Osteocyte (in vitro differentiated cells): ENCODE measurements at places on chromosomes 11 and 22. TPM values are rescaled to one million over a fixed set of nuclear protein-coding genes. Genes with fewer than 3 reads are reported as not detected.

OR8G1 gene
- not detected in 2 replicates for total RNA-seq

TH gene
- 0.75 and 0.89 TPM in 2 replicates for total RNA-seq

GPHA2 gene
- total RNA-seq = not detected in 2 replicates

ADORA2A gene
- 1.6 and 3.5 TPM in 2 replicates for total RNA-seq

TRIM5 gene
- total RNA-seq = 41.7 and 47.3 TPM in 2 replicates

VPREB3 gene
- total RNA-seq = not detected in 2 replicates

CARD18 gene
- total RNA-seq = not detected in 2 replicates

- no peak overlapping the region for H3K4me3 ChIP-seq
- no peaks in the 10 kb centered on the region for H3K27me3 ChIP-seq
- no peak overlapping the region for H3K27ac ChIP-seq
- no peak for DNase-seq
- H3K4me1 ChIP-seq = peaks cover 11% of the 10 kb centered on the region
Measured at GRCh38 chr22:33842421-33843094, 77.7 kb downstream of the LARGE1 start.

GRCh38 chr11:125517116-125517770 lies 21.2 kb upstream of the FEZ1 start:
- H3K4me3 ChIP-seq = peak overlapping the region; percentile 19
- H3K36me3 ChIP-seq = no peaks in the 10 kb centered on the region
- H3K4me1 ChIP-seq = peaks cover 8% of the 10 kb centered on the region
- no peak for DNase-seq
- no peak overlapping the region for H3K27ac ChIP-seq

DNA sequence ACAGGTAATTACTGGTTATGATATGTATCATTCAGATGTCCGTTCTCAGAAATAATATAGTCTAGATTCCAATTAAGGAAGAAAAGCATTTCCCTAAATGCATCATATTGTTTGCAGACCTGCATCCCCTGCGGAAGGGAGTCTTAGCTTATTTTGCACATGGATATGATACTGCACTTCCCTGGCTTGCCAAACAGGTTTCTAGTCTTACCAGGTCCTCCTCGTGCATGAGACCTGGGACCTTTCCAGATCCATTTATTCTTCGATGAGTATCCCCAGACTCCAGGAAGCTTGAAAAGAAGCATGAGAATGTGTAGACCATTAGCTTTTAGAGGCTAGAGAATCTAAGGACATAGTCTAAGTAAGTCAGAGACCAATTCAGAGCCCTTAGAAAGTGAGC lies 30.6 kb downstream of the CYB5R2 start:
- H3K27me3 ChIP-seq = no peaks in the 10 kb centered on the region
- no peak overlapping the region for H3K4me3 ChIP-seq
- no peaks in the 10 kb centered on the region for H3K4me1 ChIP-seq
- H3K36me3 ChIP-seq = peaks cover 82% of the 10 kb centered on the region
- H3K27ac ChIP-seq = no peak overlapping the region
- DNase-seq = no peak

GRCh38 chr22:49815641-49816091 lies 12.0 kb downstream of the BRD1 start:
- peaks cover 48% of the 10 kb centered on the region for H3K36me3 ChIP-seq
- no peak overlapping the region for H3K27ac ChIP-seq
- DNase-seq = no peak
- no peak overlapping the region for H3K4me3 ChIP-seq
- no peaks in the 10 kb centered on the region for H3K27me3 ChIP-seq
- peaks cover 22% of the 10 kb centered on the region for H3K4me1 ChIP-seq
